Activated CD4-positive, alpha-beta T cell treated with anti-CD3 and anti-CD28 coated beads for 4 hours (primary cell): ENCODE measurements at places on chromosomes 11 and 22.
A peak's percentile ranks its signal among the peaks of the same experiment; 100 is the strongest.

GRCh38 chr11:95111923-95112540 is 22.4 kb downstream of the ENDOD1 start:
- DNase-seq, result no peak

- no peak for DNase-seq
Observed at GRCh38 chr11:69928121-69928520, 108.9 kb upstream of the FGF3 start.

- DNase-seq, result no peak
Observed at GRCh38 chr11:16632295-16633200, 105.9 kb upstream of the C11orf58 start.

DNA sequence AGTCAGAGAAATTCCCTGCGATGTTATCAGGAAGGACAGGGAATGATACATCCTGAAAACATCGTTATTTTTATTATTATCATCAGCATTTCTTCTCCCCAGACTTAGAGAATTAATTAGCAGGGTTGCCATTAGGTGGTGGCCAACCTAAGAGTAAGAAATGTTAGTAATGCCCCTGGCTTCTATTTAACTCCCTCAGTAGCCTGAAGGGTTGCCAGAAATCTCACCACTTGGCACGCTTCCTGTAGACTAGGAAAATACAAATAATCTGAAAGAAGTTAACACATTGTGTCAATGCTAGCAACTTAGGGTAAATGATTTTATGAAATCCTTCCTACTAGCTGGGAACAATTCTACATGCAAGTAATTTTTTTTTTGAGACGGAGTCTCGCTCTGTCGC is 45.5 kb downstream of the ENDOD1 start:
- DNase-seq, result no peak

- DNase-seq, result peak; percentile 87
Observed at GRCh38 chr11:2428322-2428795, 16.0 kb downstream of the TRPM5 start.

- no peak for DNase-seq
Observed at GRCh38 chr11:12693479-12694182, 19.4 kb downstream of the TEAD1 start.

GRCh38 chr11:76234021-76234415 is 27.7 kb upstream of the WNT11 start:
- DNase-seq, result no peak

GRCh38 chr22:40709752-40710413 is 30.6 kb downstream of the MCHR1 start:
- DNase-seq, result no peak
